ENCODE measurements at places on chromosomes 1 and 21.

GRCh38 chr1:5720936-5721335 is 271.3 kb downstream of the NPHP4 start:
- DNase-seq: no peak

- no peak for DNase-seq
Measured at GRCh38 chr1:198638894-198639635, at the start of gene PTPRC. PTPRC (plus strand) TSS chr1:198639040; CDS start chr1:198639269, 229 bp downstream.

- no peak for DNase-seq
Measured at GRCh38 chr1:242208021-242208420, 209.1 kb upstream of the MAP1LC3C start.

GRCh38 chr1:20124456-20125057 is 5.2 kb upstream of the PLA2G2D start:
- DNase-seq: no peak

GRCh38 chr1:41394959-41395956 is 34.0 kb downstream of the FOXO6 start:
- peak; percentile 86 for DNase-seq
